ENCODE measurements at places on chromosomes 13 and 19.
A peak's percentile ranks its signal among the peaks of the same experiment; 100 is the strongest.

GRCh38 chr13:106496072-106496997 is 39.1 kb downstream of the EFNB2 start:
- no peak for DNase-seq

GRCh38 chr13:111429064-111429558 is 108.7 kb downstream of the TEX29 start:
- peak; percentile 50 for DNase-seq

DNA sequence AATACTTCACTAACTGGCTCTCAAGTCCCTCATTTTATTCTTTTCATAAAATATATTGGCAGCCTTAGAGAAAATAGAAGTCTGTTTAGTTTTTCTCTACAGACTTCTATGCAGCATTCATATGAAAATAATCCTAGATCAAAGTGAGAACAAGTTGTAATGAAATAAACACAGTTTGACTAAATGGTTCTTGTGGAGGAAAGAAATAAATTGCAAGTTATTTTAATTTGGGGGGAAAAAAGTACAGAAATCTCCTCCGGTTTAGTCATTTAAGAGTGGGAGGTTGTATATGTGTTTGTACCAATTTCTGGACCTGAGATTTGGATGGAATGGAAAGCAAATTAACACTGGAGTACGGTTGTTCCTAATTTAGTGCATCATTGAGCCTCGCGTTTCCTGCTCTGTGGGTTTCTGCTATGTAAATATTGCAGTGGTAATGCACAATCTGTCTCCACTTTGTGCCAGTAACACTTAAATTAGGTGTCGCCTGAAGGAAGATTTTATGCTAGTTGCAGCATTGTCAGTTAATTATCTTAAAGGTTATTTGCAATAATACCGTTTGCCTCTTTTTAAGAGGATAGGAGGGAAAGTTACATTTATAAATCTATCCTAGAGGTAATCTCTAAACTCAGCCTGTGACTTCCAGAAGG is 100.2 kb downstream of the ZIC5 start:
- DNase-seq = no peak

DNA sequence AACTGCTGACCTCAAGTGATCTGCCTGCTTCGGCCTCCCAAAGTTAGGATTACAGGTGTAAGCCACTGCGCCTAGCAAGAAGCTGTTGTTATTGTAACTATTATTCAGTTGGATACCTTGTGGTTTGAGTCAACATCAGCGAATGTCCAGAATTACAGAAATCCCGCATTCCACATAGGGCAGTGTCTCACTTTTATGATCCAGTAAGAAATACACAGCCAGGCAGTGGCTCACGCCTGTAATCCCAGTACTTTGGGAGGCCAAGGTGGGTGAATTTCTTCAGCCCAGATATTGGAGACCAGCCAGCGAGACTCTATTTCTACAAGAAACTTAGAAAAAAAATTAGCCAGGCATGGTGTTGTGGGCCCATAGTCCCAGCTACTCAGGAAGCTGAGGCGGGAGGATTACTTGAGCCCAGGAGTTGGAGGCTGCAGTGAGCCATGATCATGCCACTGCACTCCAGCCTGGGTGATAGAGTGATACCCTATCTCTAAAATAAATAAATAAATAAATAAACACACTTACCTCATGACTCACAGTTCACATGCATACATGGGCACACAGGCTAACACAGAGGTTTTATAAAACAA is 43.8 kb downstream of the SPTBN4 start:
- no peak for DNase-seq

- DNase-seq = no peak
Measured at GRCh38 chr13:100300708-100301107, 211.8 kb downstream of the PCCA start.

- no peak for DNase-seq
Measured at GRCh38 chr13:85816413-85816812, 17.2 kb upstream of the SLITRK6 start.
